Activated CD4-positive, alpha-beta T cell treated with anti-CD3 and anti-CD28 coated beads for 36 hours (primary cell): ENCODE measurements at places on chromosomes 7 and 10.

GRCh38 chr7:47678641-47679380 lies 96.9 kb upstream of the TNS3 start:
- no peak for DNase-seq

DNA sequence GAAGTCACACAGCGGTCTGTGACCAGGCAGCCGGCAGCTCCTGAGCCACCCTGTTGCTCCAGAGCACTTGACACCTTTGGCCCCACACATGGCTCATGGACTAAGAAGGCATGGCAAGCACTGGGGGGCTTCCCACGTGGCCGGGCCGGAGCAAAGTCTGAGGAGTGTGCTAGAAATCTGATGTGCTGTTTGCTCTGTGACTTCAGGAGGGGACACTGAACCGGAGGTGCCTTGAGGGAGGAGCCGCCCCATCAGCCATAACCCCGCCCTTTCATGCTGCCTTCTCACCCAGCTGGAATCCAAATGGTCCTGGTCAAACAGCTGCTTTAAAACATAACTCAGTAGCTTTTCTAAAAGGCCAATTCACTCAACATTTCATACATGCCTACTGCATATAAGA lies 33.5 kb downstream of the PROSER2 start:
- no peak for DNase-seq

DNA sequence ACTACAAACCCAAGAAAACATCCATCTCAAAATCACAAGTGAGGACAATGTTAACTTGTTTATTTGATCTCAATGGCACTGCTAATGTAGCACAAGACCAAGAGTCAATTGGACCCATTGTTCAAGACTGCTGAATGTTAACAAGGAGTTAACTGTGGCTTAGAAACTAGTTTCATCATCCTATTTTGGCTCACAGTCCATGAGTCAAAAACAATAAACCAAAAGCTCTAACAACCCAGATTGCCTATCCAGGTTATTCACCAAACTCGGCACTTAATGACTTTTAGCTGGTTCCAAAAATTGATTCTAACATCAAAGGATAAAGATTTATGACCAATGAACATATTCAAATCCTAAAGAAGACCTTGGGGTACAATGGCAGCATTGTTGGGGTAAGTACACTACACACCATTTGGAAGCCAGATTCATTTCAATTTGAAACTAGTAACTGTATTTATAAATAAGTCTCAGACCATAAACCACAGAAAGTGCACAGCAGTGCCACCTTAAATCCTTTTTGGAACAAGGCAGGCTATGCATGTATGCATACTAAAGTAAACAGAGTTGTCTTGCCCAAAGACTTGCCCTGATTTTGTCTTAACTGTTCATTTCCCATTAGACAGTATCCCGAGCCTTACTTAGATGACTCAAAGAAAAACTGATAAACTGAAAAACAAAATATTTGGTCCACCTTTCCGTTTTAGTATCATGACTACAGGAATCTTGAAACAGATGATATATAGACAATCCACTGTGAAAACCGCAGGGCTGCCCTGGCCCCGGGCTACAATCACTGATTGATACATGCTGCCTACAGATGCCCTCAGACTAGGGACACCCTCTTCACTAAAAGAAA lies 84.5 kb downstream of the SRPK2 start:
- peak; percentile 37 for DNase-seq

GRCh38 chr7:27640884-27641574 lies 21.7 kb downstream of the HIBADH start:
- no peak for DNase-seq

DNA sequence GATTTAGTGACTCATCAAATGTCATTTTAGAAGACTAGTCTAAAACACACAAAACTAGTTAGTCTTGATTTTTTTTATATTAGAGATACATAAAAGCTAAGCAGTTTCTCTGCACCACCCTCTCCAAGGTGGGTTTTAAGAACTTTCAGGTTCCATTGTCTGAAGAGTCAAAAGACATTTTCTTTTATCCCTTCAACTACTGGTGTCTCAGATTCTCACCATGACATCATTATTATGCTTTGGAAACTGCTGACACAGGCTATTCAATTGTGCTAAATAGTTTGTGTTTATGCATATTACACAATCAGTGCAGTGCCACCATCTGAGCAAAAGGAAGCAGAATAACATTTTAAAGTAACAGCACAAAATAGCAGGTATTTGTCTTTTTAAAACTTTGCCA lies 52.2 kb downstream of the IGF2BP3 start:
- no peak for DNase-seq

DNA sequence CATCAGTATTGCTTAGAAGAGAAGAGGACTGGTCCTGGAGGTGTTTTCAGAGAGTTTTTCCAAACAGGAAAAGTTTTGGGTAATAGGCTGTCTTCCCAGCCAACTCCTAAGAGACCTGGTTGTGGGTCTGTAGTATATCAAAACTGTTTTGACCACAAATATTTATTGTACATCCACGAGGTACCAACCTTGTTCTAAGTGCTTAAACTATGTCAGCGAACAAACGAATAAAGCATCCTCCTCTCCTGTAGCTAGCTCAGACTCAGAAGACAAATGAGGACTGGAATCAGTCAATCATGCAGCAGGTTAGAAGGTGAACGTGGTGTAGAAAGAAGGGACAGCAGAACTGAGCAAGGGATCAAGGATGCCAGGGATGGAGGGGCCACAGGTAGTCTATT lies 61.6 kb upstream of the MKI67 start:
- DNase-seq: no peak

GRCh38 chr10:69896606-69897231 lies 95.0 kb downstream of the COL13A1 start:
- DNase-seq: no peak

DNA sequence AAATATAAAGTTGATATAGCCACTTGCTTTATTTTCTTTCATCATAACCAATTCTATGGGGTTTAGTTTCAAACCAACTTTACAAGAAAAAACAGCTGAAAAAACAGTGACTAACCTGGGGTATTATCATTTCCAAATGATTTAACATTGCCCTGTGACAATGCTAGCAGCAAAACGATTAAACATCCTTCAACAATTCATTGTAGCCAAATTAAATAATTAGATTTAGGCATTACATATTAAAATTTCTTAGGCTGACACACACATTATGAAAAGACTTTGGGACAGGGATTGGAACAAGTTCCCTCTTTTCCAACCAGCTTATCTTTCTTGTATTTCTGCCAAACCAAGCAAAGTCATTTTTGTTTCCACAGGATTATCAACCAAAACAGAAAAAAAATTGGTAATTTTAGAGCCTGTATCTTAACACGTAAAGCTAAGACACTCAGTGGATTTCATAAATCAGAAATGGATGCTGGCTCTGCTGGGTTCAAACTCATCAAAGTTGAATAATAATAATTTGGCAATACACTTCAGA lies 84.0 kb downstream of the SEMA3D start:
- DNase-seq: no peak

- DNase-seq: no peak
Observed at GRCh38 chr10:96665306-96665705, 55.0 kb downstream of the PIK3AP1 start.

DNA sequence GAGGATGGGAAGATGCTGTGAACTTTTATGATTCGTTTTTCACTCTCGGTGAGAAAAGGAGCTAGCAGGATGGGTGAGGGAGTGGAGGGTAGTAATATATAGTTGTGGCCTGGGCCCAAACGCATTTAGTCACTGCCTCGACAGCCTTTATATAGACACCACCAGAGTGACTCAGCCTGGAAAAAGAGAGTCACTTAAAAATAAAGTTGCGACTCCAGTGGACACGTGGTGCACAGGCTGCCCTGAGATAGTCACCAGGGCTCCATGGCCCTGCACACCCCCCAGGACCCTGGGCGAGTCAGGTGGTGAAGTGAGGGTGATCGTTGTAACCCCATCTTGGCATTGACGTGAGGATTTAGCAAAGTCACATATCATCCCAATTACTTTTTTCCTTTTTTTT lies 106.7 kb downstream of the CUX1 start:
- DNase-seq: peak; percentile 54

GRCh38 chr7:6209340-6209739 lies 63.1 kb downstream of the CYTH3 start:
- DNase-seq: no peak

DNA sequence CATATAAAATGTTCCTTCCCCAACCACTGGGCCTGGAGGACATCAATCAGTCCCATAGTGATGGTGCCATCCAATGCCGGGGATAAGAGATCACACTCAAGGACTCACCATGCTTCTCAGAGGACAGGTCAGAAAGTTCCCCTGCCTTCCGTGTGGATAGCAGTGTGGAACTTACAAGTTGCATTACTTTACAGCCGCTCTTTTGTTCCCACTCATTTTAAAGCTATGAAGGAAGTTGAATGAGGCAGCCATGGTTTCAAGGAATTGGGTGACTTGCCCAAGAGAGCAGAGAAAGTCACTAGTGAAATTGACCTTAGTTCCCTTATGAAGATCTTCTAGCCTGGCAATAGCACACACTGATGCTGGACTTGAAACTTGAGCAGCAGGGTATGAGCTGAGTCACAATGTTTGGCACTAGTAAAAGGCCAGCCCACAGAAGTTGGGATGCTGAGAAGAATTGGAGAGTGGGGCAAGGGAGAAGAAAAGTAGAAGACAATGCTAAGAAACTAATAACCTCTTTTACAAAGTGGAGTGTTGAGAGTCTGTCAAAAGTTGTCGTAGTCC lies 78.7 kb downstream of the CXCL12 start:
- DNase-seq: no peak

- no peak for DNase-seq
Observed at GRCh38 chr10:119090968-119091367, 10.4 kb upstream of the EIF3A start.

DNA sequence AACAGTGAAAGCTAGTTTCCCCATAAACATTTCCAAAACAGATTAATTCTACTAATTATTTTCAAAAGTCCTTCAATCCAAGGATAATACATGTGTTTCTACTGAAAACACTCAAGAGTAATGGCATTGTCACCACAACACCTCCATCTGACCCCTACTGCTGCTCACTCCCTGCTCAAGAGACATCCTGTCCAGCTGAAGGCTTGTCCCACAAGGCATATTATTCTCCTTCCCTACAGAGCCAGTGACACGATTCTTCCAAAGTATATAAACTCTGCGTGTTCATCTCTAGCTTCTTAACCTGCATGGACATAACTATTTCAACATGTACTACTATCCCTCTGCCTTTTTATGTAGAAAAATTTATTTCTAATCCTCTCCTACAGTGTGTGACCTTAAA lies 182.1 kb downstream of the CPEB3 start:
- no peak for DNase-seq

- DNase-seq: peak; percentile 60
Observed at GRCh38 chr10:22308390-22308789, 7.8 kb upstream of the COMMD3 start.

- DNase-seq: no peak
Observed at GRCh38 chr7:154200241-154200640, 148.0 kb downstream of the DPP6 start.

DNA sequence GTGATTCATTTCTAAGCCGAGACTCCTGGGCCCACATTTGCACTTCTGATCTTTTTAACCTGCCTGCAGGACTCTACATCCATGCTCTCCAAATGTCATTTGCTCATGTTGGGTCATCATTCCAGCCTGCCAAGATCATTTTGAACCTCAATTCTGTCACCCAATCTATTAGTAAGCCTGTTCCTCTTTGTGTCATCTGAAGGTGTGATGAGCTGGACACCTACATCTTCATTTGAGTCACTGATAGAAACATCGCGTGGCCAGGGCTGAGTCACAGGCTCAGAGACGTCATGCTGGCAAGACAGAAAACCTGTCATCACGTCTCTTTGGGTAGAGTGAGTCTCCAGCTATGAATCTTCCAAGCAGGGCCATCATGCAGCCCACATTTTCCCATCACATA lies 65.3 kb upstream of the SLF2 start:
- peak; percentile 90 for DNase-seq

DNA sequence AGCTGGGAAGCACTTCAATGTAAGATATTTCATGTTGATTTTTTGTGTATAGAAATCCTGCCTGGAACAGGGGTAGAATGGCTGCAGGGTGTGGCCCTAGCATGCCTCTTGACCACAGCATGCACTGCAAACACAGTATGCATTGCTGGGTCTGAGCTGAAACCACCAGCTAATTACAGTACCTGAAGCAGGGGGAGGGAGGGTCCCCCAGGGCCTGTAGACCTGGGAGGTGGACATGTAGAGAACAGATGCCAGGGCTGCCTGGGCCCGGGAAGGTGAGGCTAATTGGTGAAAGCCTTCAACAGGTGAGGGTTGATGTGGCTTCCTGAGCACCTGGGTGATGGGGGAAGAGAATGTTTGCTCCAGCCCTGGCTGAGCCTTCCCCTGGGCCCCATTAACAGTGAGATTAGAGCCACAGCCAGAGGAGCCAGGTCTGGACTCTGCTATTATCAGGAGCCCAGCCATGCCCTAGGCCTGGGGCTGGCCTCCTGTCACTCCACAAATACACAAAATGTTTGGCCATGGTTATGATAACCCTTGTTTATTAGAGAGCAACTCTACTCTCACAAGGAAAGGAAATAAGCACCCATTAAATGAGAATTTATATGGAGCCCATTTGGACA lies 83.3 kb downstream of the PLXNA4 start:
- no peak for DNase-seq

- DNase-seq: no peak
Observed at GRCh38 chr7:108055611-108056021, 52.7 kb upstream of the LAMB1 start.

DNA sequence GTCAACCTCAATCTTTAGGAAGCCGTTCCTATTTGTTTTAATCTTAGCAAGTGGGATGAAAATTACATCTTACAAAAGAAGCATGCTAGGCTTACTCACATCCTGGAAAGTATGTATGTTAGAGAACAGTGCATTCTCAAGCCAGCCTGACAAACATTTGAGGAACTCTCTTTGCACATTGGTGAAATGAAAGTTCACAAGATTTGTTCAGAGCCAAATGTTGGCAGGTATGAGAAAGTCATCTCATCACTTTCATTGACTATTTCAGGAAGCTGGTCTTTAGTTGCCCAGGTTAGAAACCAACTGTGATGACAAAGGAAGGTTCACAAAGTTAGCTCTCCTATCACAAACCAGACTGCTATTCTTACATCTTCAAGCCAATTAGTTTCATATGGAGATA lies 57.1 kb downstream of the ABCB1 start:
- DNase-seq: no peak

DNA sequence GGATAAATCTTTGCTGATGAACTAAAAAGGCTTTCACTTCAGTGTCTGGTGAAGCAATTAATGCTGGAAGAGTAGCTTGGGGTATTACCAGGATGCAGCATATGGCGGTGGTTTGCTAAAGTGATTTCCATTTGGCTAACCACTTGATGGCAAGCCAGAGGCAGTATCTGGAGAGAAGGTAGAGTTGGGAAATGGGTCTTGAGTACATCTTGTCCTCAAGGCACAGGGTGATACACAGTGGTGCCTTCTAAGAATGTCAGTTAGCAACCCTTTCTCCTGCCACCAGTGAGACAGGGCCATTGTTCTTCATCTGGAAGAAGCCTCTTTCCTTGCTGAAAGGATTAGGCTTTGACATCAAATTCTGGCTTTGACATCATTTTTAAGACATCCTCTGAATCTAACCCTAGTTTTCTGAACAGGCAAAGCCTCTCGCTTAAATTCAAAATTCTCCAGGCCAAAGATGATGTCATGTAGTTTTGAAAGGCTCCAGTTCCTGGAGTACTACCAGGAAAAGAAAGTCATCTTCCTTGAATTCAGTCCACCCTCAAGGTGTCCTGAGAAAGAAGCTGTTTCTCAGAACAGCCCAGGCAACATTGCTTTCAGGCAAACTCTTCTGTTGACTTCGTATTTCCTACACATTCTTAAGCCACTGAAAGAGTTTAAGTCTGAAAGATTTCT lies 162.4 kb downstream of the ARID5B start:
- DNase-seq: no peak
